ENCODE measurements at places on chromosomes 16 and 17.
A peak's percentile ranks its signal among the peaks of the same experiment; 100 is the strongest.

DNA sequence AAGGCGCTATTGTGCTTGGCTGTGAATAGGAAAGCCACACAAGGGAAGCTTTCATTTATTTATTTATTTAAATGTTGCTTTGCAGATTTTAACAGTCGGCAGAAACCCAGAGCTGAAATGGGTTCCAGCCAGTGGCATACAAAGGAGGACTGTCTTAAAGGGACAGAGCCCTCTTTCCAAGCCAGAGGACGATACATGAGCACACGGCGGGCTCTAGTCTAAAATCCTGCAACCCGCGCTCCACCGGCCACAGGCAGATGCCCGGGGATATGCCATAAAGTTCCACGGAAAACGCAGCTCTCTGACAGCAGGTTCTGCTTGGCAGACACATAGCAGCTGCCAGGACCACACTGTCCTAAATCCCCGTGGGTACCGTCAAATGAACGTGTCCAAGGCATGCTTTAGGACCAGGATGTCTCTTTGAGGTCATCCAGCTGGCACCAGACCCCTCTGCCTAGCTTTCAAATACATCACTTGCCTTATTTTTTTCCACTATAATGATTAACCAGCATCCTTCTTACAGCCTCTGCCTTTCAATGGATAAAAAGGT, 64.6 kb downstream of the CYTH1 start:
- no peak for DNase-seq

DNA sequence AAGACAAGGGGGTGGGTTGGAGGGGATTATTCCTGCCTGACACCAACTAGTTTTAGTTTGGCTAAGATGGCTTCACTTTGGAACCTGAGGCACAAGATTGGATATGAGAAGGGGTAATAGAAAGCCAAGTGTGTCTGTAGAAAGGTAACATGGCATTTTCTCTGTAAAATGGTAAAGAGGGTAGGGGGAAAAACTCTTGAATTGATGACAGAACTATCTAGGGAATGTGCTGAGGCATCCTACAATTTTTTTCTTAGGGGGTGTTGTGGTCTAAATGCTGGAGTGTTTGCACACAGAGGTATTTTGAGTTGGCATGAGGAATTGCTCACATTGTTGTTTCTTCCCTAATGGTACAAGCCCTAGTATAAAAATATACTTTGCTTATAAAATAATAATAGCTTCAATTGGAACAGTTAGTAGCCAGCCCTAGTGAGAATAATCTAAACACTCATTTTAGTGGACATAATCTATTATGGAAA, 25.8 kb downstream of the YPEL2 start:
- DNase-seq: no peak

DNA sequence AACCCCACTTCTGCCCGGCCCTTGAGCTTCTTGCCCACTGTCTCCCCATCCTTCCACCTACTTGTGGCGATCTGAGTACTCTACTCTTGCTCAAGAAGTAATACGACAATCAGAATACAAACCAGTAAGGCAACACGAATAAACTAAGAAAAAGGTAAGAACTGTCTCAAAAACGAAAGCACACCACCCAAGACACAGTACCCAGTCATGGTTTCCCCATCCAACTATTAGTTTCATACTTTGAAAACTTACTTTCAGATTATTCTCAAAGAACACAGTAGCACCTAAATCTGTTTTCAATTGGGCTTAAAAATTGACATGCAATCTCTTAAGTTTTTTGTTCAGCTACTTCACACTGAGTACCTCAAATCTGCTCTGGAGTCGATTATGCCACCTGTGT, 13.9 kb downstream of the GINS2 start:
- no peak for DNase-seq

DNA sequence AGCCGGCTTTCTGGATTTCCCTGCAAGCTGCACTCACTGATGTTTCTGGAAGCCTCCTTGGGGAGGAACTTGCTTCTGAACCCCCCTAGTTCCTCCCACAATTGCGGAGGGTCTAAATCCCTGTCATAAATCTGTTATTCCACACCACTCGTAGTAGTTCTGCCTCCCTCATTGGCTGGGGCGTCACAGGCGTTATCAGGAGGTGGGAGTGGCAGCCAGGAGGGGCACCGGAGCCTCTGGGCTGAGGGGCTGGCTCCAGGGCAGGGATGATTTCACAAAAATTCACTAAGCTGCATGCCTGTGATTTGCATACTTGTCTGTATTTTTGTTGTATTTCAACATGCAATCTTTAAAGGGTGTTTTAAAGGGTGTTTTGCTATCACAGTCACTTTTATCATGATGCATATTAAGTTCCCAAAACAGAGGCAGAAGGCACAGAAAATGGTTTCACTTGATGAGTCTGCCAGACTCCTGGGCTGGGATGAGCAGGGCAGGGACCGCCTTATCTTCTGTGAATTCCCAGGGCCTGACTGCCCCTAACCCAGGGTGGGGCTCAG, 176.2 kb upstream of the FOXF1 start:
- DNase-seq: no peak

GRCh38 chr17:83005639-83006038, 73.8 kb upstream of the METRNL start:
- DNase-seq: no peak

DNA sequence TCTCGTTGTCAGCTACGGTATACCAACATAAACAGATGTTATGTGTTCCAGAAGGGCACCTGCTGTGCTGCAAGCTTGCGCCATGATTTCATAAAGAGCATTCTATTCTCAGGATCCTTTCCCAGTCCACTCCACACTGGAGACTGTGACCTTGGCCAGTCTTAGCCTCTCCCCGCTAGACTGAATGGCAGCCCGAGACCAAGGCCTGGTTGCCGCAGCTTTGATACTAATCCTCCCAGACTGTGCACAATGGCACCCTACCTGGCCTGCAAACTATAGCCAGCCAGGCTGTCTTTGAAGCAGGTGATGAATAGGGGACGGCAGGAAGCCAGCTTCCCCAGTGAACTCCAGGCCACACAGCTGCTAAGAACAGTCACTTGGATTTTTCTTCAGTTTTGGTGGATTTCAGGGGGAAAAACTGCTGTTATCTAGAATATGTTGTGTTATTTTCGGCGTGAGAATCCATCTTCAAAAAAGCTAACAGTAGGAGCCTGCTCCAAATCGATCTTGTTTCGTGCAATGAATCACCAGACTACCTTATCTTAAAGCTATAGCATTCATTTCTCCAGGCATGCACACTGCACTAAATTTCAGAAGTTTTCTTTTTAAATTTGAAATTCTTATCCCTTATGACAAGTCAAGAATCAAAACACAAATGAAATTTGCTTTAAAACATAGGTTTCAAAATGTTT, 289.0 kb downstream of the CEP112 start:
- no peak for DNase-seq

DNA sequence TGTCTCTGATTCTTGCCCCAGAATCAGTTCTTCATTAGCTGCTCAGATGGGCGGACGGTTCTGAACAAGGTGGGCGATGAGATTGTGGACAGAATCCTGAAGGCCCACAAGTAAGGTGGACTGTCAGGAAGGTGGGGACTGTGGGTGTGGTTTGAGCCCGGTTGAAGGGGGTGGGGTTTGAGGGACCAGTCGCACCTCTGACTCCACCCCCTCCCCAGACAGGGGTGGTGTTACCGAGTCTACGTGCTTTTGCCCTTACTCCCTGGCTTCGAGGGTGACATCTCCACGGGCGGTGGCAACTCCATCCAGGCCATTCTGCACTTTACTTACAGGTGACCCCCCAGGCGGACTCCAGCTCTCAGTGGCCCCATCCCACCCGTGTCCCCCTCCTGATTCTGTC, 11.3 kb downstream of the PLD2 start:
- DNase-seq: no peak

DNA sequence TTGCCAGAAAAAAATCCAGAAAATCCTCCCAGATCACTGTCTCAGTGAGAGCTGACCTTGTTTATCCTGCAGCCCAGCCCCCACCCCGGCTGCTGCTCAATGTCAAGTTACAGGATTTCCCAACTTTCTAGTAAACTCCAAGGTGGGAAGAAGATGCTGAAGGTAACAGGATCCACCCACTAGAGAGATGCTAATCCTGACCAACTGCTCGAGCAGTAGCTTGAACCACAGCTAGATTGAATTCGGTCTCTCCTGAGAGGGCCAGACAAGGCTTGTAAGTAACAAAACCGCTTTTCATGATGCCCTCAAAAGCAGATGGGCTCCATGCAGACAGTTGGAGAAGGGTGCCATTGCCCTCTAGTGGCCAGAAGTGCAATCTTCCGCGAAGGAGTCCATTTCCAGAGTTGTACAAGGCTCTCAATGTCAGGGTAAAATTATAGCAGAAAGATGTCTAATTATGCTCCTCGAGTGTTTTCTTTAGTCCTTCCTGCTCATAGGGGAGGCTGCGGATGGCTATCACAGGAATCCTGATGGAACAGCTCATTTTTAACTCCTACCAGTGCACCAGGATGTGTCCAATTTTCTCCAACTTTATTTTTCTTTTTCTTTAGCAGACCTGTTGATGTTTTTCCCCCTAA, 3.9 kb downstream of the CDH11 start:
- DNase-seq: peak; percentile 10

- no peak for DNase-seq
Observed at GRCh38 chr17:43359469-43360110, 39.2 kb upstream of the ARL4D start.

DNA sequence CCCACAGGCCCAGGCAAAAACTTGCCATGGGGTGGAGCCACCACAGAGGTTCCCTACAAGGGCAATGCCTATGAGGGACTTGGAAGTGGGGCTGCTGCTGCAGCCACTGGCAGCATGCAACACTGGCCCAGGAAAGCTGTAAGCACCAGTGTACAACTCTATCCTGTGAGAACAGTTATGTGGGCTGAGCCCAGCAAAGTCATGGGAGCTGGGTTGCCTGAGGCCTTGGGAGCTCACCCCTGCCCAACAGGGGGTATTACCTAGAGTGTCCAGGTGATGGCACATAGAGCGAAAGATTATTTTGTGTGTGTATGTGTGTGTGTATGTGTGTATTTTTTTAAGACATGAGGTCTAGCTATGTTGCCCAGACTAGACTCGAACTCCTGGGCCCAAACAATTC, 57.0 kb downstream of the TANC2 start:
- DNase-seq: no peak

- no peak for DNase-seq
Observed at GRCh38 chr17:78375401-78376151, 2.9 kb upstream of the PGS1 start.

DNA sequence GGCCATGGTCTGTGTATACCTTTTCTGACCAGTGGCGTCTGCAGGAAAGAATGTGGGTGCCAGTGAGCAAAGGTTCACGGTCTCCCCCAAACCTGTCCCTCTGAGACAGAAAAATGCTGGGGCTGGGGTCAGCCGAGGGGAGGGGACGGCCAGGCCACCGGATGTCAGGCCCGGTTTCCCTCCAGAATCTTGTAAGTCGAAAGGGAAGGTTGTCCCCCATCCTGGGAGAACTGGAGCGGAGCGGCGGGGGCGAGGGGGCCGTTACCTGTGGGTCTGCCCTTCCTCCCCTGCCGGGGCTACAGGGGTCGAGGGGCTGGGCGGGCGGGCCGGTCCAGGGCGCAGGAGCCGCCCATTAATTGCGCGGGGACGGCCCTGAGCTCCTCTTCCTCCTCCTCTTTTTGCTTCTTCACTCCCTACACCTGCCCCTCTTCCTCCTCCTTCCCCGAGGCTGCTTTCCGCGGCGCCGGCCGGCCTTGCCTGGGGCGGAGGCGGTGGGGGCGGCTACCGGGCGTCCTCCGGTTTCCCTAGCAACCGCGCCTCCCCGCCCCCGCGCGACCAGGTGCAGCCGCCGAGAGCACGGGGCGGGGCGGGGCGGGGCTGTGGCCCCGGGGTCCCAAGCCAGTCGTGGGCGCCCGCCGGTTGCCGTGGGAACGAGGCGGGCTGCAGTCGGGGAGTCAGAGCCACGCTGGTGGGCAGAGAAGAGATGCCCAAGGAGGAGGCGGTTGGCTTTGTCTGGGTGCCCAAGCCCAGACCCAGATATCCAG, at the start of gene MARCHF10:
Gene MARCHF10 (minus strand): TSS at position 503 of the 764 bp plus-strand sequence. CDS start 6,579 bp downstream, outside the sequence.
- peak; percentile 6 for DNase-seq

DNA sequence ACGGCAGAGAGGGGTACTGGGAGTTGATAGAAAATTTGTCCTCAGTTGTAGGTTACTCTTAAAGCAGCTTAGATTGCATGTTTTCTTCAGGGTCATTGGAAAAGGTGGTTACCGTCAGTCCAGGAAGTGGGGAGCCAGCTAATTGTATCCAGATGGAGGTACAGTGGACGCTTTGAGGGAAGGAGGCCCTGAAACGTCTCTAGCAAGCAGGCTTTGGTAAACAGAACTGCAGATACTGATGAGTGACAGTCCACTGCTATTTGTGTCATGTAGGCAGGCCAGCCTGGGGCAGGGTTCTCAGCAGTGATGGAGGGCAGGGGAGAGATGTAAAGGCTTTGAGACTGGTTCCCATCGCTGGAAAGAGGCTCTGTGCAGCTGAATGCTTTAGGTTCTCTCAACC, 30.2 kb upstream of the ST6GALNAC1 start:
- DNase-seq: no peak
